ENCODE measurements at places on chromosomes 1 and 21.

GRCh38 chr1:114153261-114154145, at the start of gene SYT6:
Gene SYT6 (minus strand): TSS chr1:114153869. CDS start chr1:114153772, 97 bp downstream.
- DNase-seq, result no peak

DNA sequence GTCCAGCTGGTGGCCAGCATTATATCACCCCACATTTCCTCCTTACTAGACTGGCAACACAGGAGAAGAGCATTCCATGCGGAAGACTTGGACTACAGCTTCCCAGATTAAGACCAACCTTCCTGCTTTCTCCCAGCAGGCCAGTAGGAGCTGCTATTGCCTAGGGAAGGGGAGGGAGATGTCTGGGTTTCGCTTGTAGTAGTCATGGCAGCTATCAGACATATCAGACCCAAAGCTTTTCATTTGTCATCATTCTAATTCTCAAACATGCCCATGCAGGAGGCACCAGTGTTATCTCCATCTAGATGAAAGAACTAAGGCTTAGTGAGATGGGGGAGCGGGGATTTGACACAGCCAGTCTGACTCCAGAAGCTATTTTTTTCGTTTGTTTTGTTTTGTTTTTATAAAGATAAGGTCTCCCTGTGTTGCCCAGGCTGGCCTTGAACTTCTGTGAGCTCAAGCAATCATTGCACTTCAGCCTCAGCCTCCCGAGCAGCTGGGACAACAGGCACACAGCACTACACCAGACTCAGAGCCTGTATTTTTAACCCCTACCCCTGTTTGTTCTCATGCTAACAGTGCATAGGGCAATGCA, 4.5 kb downstream of the PLA2G2A start:
- no peak for DNase-seq

- no peak for DNase-seq
These were observed 55.1 kb downstream of the ITPKB start for GRCh38 chr1:226684026-226684425.

GRCh38 chr1:182809414-182809957, 19.9 kb downstream of the NPL start:
- DNase-seq, result no peak

DNA sequence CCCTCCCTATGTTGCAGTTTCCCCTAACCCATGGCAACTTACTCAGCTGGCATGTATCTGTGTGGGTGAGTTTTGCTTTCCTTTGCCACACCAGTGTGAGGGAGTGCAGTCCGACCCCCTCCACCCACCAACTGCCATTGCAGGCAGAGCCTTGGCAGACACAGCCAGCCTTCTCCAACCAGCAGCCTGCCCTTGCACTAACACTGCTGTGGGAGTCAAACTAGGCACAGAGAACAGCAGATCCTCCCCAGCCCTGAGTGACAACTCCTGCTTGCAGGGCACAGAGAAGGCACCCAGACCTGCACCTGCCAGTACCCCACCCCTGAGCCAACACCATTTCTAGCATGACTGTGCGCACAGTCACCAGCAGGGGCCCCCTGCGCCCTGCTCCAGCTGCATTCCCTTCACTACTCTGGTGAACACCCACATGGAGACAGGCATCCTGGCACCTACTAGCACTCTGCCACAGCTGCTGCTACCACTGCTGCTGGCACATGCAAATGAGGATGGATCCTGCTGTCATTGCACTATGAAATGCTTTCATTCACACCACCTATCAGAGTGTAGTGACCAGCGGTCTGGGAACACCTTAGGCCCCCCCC, 98.4 kb downstream of the MAGI3 start:
- no peak for DNase-seq

Data from effector CD4-positive, alpha-beta T cell (primary cell).